ENCODE measurements at places on chromosomes 1 and 21. TPM values are rescaled to one million over a fixed set of nuclear protein-coding genes. Genes with fewer than 3 reads are reported as not detected.

The TNN gene
- not detected for total RNA-seq

The PADI3 gene
- not detected for total RNA-seq

The PRR9 gene
- total RNA-seq = not detected

The KLHL20 gene
- total RNA-seq = 47.8 TPM

The C1orf185 gene
- total RNA-seq = not detected

The CSF1 gene
- 33.8 TPM for total RNA-seq

The CAPN9 gene
- total RNA-seq = not detected

The VWA1 gene
- 1.0 TPM for total RNA-seq

The SPRR1A gene
- not detected for total RNA-seq

The HSPB7 gene
- total RNA-seq = 94.0 TPM

The HOOK1 gene
- not detected for total RNA-seq

The CHIA gene
- not detected for total RNA-seq

The TRIM62 gene
- 16.8 TPM for total RNA-seq

The CNKSR1 gene
- 0.62 TPM for total RNA-seq

GRCh38 chr21:44654576-44655175 lies at the start of gene KRTAP12-4:
Gene KRTAP12-4, minus strand, starts transcription at chr21:44654659. Its CDS starts 45 bp downstream, at chr21:44654614.
- no peak for DNase-seq

DNA sequence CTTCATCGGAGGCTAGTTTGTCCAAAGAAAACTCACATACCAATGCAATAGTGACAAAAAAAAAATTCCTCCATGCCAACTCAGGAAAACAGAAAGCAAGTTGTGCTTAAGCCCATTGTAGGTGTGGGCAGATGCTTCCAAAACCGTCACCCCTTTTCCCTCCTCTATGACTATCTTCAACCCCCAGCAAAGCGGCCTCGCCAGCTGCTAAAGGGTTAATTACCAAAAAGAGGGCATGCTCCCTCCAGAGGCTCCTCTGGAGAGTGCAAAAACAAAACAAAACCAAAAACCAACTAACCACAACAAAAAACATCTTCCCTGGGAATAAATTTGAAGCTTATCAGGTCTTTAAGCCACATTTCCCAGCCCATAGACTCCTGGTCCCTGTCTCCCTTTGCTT lies 1.2 kb downstream of the LMOD1 start:
- DNase-seq = no peak

GRCh38 chr21:31260790-31261189 lies 83.3 kb downstream of the TIAM1 start:
- no peak for DNase-seq

- no peak for DNase-seq
These were observed 278.2 kb downstream of the NTNG1 start for GRCh38 chr1:107419003-107419402.

GRCh38 chr1:3939242-3940080 lies 39.4 kb upstream of the C1orf174 start:
- DNase-seq = no peak

GRCh38 chr1:112722601-112723510 lies 7.7 kb upstream of the PPM1J start:
- no peak for DNase-seq

GRCh38 chr1:11413986-11414391 lies 65.0 kb upstream of the DISP3 start:
- DNase-seq = no peak

- DNase-seq = peak; percentile 62
These were observed 46.9 kb downstream of the GIPC2 start for GRCh38 chr1:78092643-78093042.

DNA sequence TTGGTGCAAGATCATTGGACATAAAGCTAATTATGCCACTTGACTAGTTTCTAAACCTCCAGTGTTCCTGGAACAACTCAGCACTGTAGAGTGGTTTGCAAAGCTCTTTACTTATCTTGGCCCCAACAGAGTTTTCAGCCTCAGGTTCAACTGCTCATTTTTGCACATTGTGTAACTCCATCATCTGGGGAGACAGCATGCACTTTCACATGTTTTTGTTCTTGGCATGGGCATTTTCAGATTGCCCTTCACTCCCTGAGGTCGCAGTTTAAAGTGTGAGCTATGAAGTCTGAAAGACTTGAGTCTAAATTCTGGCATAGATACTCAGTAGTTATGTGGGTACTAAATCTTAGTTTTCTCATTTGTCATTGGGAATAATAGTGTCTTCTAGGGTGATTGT lies 5.1 kb downstream of the USP16 start:
- DNase-seq = no peak

DNA sequence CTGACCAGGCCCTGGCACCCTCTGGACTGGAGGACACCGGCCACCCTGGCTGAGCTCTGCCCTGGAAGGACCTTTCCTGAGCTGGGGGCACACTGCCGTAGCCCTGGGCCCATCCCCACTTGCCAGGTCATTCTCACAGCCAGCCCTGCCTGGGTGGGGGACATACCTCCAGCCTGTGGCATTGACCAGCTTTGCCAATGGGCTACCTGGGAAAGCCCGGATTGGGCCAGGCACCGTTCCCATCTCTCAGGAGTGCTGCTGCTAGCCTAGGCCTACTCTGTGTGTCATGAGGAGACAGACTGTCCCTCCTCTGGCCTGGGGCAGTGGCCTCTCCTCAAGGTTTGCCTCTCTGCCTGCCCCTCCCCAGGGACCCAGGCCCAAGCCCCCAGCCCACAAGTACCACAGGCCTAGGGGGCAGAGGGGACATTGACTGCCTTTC lies 40.0 kb downstream of the COQ8A start:
- DNase-seq = no peak

DNA sequence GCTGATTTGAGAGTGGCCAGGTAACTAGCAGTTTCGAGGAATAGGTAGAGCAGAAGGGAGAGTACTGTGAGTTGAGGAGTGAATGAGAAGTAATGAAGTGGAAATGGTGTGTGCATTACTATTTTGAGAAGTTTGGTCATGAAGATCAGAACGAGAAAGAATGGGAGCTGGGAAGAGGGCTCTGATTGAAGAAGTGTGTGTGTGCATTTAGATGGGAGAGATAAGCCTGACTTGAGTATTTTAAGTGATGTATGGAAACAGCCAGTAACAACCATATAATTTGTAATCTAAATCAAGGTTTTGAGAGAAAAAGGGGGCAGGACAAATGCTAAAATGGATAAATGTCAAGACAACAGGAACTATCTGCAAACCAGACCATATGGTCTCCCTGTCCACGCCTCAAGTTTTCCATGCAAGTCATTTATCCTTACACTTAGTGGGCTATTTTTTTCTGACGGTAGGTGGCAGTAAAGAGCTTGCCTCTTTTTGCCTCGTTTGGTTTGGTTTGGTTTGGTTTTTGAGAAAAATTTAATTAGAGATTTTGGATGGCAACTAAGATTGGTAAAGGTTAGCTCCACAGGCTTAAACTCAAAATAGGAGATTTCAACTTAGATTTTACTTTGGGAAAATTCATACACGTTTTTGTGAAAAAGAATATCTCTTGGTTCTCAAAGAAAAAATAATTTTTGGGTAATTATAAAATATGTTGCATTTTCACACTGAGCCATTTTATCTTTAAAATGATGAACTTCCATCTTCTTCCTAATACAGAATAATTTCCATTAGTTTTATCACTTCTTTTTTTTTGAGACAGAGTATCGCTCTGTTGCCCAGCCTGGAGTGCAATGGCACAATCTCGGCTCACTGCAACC lies 9.5 kb upstream of the B3GALNT2 start:
- peak; percentile 81 for DNase-seq

DNA sequence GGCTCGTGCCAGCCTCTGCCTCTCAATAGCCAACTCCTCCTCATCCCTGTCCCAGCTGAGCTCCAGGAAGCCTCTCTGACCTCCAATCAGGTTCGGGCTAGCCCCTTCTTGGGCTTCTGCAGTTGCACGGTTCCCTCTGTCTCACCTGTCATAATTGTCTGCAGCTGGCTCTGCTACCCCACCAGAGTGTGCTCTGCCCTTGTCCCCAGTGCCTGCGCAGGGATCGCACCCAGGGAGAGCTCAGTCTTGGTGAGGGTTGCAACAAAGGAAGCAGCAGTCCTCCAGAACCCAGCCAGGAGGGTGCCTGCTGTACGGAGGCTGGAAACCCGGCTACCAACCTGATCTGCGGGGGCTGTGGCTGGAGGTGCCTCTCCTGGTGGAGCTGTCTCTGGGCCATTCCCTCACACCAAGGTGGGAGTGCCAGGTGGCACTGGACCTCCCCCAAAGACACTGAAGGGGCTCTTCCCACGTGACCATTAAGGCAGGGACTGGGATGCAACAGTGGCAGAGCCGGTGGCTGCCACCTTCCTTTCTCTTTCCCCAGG lies 63.5 kb upstream of the DMRTB1 start:
- no peak for DNase-seq

GRCh38 chr1:87781554-87781953 lies 452.9 kb downstream of the LMO4 start:
- DNase-seq = no peak

DNA sequence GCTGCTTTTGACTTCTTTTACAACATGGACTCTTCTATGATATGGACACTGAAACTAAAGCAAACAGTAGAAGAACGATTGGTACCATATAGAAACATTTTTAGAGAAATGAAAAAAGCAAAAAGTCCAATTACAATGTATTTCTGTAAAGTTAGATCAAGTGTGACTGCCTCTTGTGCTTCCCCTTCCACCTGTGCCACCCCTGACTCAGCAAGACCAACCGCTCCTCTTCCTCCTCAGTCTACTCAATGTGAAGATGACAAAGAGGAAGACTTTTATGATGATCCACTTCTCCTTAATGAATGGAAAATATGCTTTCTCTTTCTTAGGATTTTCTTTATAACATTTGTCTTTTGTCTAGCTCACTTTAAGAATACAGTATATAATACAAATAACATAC lies 66.9 kb downstream of the PHTF1 start:
- DNase-seq = no peak

DNA sequence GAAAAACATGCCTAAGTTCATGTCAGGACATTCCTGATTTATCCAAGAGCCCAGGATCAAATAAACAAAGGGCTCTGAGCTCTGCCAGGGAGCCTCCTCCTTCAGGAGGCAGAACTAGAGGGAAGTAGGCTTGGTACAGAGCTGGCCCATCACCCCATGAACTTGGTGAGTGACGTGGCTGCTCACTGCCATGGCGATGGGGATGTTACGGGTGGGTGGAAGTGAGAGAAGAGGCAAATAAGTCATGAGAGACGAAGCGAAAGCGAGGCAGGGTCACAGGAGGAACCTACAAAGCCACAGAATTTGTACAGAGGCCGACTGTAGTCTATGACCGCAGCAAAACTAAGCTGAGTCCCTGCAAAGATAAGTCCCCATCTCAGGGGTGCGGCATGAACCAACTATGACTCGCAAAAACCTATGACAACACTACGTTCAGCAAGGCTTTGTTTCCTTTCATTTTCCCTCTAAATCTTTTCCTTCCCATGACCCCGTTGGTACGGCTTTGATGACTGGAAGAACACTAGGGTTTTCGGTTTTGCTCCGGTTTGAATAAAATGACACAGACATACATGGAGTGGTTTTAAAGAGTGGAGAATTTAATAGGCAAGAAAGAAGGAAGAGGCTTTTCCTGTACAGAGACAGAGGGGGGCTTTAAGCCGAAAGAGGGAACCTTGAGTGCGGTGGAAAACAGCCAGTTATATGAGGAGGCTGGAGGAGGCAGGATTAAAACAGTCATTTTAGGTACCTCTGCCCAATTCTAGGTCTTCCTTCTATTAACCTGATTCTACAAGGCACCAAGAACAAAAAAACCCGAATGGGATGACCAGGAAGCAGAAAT lies 74.1 kb downstream of the CD46 start:
- peak; percentile 65 for DNase-seq

DNA sequence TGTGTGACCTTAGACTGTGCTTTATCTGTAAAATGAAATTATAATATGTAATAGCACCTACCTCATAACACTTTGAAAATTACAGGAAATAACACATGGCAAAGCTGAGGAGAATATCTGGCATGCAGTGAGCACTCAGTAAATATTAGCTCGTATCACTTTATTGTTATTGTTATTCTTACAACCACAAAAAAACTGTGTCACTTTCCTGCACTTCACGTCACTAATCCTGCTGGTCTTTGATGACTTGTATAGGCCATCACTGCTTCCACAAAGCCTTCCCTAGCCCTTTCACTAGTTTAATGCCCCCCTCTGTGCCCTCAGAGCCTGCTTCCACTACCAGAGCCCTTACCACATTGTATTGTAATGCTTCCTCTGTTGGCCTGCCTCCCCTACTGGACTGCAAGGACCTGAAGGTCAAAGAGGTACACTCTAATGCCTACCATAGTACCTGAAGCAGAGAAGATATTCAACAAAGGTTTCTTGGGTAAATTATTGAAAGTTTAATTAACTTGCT lies 231.6 kb downstream of the NFIA start:
- DNase-seq = no peak

DNA sequence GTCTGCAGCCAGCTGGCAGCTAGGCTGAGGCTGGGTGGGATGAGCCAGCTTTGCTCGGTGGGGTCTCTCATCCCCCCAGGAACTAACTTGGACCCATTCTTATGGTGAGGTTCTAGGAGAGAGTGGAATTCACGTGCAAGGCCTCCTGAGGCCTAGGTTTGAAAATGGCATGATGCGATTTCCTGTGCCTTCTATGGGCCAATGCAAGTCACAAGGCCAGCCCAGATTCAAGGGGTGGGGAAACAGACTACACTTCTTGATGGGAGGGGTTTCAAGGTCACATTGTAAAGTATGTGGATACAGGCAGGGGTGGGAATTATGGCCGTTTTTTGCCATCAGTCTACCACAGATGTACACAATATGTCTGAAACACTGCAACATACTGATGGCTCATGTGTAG lies 48.3 kb downstream of the HTR6 start:
- DNase-seq = no peak

GRCh38 chr1:228197555-228198147 lies 10.2 kb upstream of the OBSCN start:
- DNase-seq = peak; percentile 96

DNA sequence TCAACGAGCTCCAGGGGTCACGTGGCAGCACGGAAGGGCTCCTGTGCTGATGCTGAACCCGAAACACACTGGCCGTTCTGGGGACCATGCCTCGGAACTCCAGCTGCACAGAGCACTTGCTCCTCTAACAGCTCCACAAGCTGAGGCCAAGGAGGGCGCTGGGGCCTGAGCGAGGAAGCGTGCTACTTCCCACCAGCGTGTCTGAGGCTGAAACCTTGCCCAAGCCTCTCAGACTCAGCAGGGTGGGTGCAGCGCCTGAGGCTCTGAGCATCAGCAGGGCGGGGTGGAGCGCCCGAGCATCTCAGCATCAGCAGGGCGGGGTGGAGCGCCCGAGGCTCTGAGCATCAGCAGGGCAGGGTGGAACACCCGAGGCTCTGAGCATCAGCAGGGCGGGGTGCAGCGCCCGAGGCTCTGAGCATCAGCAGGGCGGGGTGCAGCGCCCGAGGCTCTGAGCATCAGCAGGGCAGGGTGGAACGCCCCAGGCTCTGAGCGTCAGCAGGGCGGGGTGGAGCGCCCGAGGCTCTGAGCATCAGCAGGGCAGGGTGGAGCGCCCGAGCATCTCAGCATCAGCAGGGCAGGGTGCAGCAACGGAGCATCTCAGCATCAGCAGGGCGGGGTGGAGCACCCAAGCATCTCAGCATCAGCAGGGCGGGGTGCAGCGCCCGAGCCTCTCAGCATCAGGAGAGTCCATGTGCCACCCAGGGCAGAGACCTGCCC lies 9.6 kb downstream of the WRAP73 start:
- no peak for DNase-seq

DNA sequence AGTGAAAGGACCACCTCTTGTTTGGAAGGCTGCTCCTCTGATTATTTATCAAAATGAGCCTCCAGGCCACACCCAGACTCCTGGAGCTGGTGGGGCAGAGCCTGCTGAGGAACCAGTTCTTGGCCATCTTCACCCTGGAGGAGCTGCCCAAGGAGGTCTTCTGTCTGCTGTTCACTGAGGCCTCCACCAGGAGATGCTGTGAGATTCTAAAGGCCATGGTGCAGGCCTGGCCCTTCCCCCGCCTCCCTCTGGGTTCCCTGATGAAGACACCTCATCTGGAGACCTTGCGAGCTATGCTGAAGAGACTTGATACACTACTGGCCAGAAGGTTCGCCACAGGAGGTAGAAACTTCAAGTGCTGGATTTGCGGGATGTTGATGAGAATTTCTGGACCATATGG lies 61.7 kb upstream of the GJA8 start:
- no peak for DNase-seq
